ENCODE measurements at places on chromosomes 7 and 10.

DNA sequence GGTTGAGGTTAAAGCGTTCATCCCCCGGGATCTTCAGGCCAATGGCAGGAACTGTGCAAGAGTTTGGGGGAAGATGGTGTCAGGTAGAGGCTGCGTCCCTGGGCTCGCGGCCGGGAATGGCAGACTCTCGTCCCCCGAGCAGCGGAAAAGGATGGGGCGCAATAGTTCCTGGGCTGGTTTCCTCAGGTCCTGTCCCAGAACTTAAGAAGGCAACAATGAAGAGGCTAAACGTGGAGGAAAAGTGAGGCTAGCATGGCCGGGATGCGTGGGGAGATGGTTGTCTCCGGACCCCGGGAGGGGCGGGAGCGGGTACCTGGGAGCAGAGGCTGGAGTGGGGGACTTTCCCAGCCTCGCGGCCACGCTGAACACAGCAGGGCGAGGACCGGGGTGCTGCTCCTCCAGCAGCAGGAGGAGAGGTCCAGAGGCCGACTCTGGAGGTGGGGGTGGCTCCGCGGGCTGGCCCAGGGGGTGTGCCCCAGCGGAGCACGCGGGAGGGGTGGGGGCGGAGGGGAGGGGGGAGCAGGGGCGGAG, 882 bp downstream of the IRF5 start:
- DNase-seq = no peak

DNA sequence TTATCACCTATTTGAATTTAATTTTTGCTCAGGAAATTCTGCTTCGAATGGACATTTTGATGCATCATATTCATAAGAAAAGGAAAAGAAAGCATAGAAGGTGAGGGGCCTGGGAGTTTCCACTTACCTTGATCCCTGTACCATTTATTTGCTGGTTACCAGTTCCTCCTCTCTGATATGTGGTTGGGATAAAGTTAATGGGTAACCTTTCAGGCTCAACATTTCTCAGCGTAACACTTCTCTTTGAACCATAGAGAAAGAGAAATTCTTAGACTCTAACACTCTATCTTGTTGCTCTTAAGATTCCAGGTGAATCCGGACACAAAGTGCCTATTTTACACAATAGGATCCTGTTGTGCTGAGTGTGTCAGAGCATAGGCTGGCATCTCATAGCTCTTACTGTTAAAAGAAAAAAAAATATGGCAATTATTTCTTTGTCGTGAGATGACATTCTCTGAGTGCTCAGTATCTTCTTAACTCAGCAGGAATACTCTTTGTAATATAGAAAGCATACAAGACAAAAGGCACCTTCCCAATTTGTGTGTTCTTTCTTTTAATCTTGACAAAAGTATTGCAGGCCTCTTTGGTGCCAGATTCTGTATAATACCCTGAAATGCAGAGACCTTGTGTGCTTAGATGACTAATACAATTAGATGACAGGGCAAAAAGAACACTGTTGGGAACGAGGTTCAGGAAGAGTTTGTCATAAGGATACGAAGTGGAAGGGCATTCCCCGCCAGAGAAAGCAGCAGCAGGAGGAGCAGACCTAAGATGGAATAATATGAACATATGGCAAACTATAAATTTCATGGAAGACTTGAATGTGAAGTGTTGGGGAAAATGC, 689.6 kb downstream of the NRG3 start:
- no peak for DNase-seq

DNA sequence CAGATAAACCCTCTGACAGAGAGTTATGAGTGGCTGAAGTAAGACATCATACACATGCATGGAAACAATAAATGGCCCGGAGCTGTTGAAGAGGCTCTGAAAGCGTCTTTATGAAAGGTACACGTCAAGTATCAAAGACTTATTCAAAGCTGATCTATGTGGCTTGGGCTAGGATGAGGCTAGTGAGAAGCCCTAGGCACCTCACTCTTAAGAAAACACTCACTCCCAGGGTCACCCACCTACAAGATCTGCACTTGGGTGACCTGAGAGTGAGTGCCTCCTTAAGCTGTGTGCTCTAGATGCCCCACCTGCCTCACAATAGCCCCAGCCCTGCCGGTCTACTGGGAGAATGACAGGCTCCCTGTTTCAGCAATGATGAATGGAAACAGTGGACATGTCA, 1.1 kb upstream of the GIMAP1 start:
- DNase-seq = no peak

- peak; percentile 93 for DNase-seq
Measured at GRCh38 chr10:99976886-99977665, 32.7 kb downstream of the DNMBP start.

Data from amniotic stem cell (primary cell).